A549 treated with dexamethasone at 1 μM for 4 hours (cell line): ENCODE measurements at places on chromosomes 1 and 21. TPM values are rescaled to one million over a fixed set of nuclear protein-coding genes. Genes with fewer than 3 reads are reported as not detected.

HRNR gene
- not detected in 5 replicates for total RNA-seq

CD5L gene
- total RNA-seq = not detected in 5 replicates

KCNJ9 gene
- not detected in 5 replicates for total RNA-seq

KRTAP21-2 gene
- total RNA-seq = not detected in 5 replicates

PRELP gene
- 0.01 to 0.04 TPM (median 0.01 TPM) in 3 of 5 replicates, not detected in the others for total RNA-seq

OR2L2 gene
- total RNA-seq = 0.02 TPM in 1 of 5 replicates, not detected in the others

KRTAP19-1 gene
- total RNA-seq = not detected in 5 replicates

LHX8 gene
- total RNA-seq = 0.71 to 1.1 TPM (median 0.86 TPM) in 5 replicates

SERINC2 gene
- 16.4 to 35.1 TPM (median 31.2 TPM) in 5 replicates for total RNA-seq

HMCN1 gene
- total RNA-seq = 0.02 to 0.08 TPM (median 0.05 TPM) in 5 replicates

RPE65 gene
- not detected in 5 replicates for total RNA-seq

DDX59 gene
- 12.3 to 15.2 TPM (median 13.8 TPM) in 5 replicates for total RNA-seq

SESN2 gene
- total RNA-seq = 6.0 to 9.8 TPM (median 7.3 TPM) in 5 replicates

NPPB gene
- not detected in 5 replicates for total RNA-seq

C1orf159 gene
- total RNA-seq = 8.5 to 13.5 TPM (median 12.3 TPM) in 5 replicates

DMRTA2 gene
- 0.06 to 0.18 TPM (median 0.09 TPM) in 5 replicates for total RNA-seq

NEGR1 gene
- not detected in 5 replicates for total RNA-seq

SHISAL2A gene
- 0.38 to 1.1 TPM (median 0.59 TPM) in 5 replicates for total RNA-seq

VANGL2 gene
- total RNA-seq = 0.62 to 0.80 TPM (median 0.74 TPM) in 5 replicates

FAM167B gene
- total RNA-seq = 0.55 to 0.82 TPM (median 0.63 TPM) in 5 replicates

ESRRG gene
- not detected in 5 replicates for total RNA-seq

LCE3D gene
- total RNA-seq = 2.1 to 4.5 TPM (median 3.6 TPM) in 5 replicates

TBX19 gene
- 0.51 to 0.71 TPM (median 0.67 TPM) in 5 replicates for total RNA-seq

C1orf87 gene
- not detected in 5 replicates for total RNA-seq

AHCTF1 gene
- total RNA-seq = 25.9 to 37.7 TPM (median 31.8 TPM) in 5 replicates

TNNI3K gene
- not detected in 5 replicates for total RNA-seq

KDM5B gene
- total RNA-seq = 13.3 to 19.9 TPM (median 16.9 TPM) in 5 replicates

GOLPH3L gene
- 13.0 to 17.1 TPM (median 16.3 TPM) in 5 replicates for total RNA-seq

NBPF4 gene
- 0.06 to 0.14 TPM (median 0.07 TPM) in 4 of 5 replicates, not detected in the other for total RNA-seq

SPATA46 gene
- total RNA-seq = not detected in 5 replicates

ITGB3BP gene
- total RNA-seq = 21.3 to 26.3 TPM (median 24.0 TPM) in 5 replicates

ADGRL4 gene
- not detected in 5 replicates for total RNA-seq

CNKSR1 gene
- 0.17 to 0.57 TPM (median 0.31 TPM) in 4 of 5 replicates, not detected in the other for total RNA-seq

DISC1 gene
- total RNA-seq = 0.14 to 0.34 TPM (median 0.22 TPM) in 5 replicates

CR1L gene
- total RNA-seq = 0.18 TPM in 1 of 5 replicates, not detected in the others

FMOD gene
- total RNA-seq = 0.02 to 0.04 TPM (median 0.03 TPM) in 3 of 5 replicates, not detected in the others

RYR2 gene
- total RNA-seq = 0.02 to 0.06 TPM (median 0.04 TPM) in 4 of 5 replicates, not detected in the other

PRDM15 gene
- total RNA-seq = 1.9 to 4.4 TPM (median 3.4 TPM) in 5 replicates

NUP210L gene
- 0.02 to 0.06 TPM in 2 of 5 replicates, not detected in the others for total RNA-seq

OTUD7B gene
- 7.7 to 15.5 TPM (median 13.9 TPM) in 5 replicates for total RNA-seq

CCDC27 gene
- total RNA-seq = not detected in 5 replicates

SRGAP2B gene
- 13.3 to 23.2 TPM (median 19.9 TPM) in 5 replicates for total RNA-seq

PTPN22 gene
- 0.19 TPM in 1 of 5 replicates, not detected in the others for total RNA-seq

PRR9 gene
- 0.10 TPM in 1 of 5 replicates, not detected in the others for total RNA-seq
